ENCODE measurements at places on chromosomes 4 and X.

GRCh38 chr4:122988696-122989095 is 66.3 kb upstream of the NUDT6 start:
- DNase-seq, result no peak

DNA sequence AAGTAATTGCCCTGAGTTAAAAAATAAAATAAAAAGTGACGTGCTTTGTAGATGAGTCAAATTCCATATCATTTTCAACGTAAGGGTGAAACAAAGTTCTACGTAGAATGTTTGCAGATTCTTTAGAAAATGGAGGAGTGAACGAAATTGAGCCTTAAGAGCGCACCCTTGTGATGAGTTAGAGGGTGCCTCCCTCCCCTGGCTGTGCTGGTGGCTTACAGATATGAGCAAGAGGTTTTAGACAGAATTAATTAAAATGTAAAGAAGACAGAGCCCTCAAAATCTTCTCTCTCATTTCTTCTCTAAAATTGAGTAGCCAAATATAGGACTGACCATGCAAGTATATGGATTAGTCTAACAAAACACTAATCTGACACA is 30.2 kb upstream of the LGI2 start:
- DNase-seq, result no peak

DNA sequence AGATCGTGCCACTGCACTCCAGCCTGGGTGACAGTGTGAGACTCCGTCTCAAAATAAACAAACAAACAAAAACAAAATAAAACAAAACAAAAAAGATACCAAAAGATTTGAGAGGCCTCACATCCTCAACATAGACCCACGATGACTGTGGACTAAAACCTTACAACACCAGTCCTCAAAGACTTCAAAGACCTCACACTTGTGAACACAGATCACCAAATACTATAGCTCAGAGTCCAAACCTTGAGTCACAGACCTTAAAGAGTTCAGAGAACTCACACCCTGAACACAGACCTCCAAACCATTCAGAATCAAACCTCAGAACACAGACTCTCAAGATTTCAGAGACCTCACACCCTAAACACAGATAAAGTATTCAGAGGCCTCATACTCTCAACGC is 12.7 kb upstream of the PAGE4 start:
- no peak for DNase-seq

- DNase-seq, result no peak
These were observed 56.1 kb upstream of the TMEM131L start for GRCh38 chr4:153409924-153410501.

DNA sequence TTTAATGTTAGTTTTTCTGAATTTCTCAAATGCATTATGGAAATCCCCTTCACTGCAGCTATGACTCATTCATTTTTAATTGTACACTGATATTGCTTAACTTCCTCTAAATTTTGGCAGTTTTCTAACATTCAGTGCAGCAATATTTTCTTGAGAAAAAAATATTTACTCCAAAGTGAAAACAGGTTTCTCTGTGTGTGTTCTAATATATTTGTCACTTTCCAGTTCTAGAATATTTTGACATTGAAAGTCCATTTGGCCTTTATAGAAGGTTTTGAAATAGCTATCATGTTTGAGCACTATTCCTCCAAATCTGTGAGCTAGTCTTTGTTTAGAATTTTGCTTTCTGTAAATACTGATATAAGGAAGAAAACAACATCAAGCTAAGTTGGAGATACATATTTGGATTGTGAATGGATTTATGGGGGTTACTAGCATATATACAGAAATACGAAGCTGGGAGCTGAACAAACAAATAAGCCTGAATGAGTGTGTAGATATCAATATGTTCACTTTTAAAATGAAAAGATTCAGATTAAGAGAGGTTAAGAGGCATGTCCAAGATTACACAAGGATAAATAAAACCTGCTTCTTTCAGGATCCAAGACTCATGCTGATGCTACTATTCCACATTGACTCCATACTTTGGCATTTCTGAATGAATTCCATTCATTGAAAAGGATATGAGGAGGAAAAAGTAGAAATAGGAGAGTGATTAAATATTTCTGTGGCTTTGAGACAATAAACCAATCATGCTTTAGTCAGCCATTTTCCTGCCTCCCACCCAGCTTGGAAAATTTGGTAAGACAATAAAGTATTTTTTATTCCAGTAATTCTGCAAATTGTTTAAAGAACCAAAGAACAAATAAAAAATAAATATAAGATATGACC is 57.3 kb upstream of the SLIT2 start:
- peak; percentile 20 for DNase-seq

- DNase-seq, result no peak
These were observed 99.9 kb downstream of the SLIT2 start for GRCh38 chr4:20351360-20352162.

DNA sequence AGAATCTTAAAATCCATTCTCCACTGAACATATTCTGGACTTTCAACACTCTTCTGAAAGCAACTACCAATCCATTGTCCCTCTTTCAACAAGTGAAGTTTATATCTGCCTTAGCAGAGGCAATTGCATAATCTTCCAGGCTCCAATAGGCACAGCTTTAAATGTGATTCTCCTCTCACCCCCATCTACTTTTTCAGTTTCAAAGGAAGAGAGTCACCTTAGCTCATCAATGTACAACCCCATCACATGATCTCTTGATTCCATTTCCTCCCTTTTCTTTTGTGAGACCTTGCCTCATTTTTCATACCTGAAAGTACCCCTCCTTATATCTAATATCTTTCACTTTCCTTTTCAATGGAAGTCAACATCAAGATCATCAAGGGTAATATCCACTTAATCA is 921.7 kb upstream of the EPHA5 start:
- DNase-seq, result no peak

GRCh38 chr4:89682808-89683207 is 154.2 kb downstream of the SNCA start:
- DNase-seq, result no peak

DNA sequence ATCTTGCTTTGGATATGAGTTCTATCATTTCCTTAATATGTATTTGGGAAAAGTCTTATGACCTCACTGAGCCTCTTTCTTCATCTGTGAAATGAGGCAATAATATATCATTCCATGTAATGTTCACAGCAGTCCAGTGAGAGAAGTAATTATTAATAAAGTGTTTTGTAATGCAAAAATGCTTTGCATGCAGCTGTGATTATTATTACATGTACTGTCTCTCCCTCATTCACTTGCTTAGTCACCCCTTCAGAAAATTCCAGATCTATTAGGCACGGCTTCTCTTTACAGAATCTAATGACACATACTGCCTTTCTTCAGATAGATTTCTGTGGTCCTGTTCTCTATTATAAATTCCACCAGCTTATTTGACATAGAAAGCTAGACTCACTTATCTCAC is 53.5 kb upstream of the FGF13 start:
- DNase-seq, result peak; percentile 46

- DNase-seq, result no peak
These were observed 128.0 kb downstream of the CFAP299 start for GRCh38 chr4:80463509-80463908.

DNA sequence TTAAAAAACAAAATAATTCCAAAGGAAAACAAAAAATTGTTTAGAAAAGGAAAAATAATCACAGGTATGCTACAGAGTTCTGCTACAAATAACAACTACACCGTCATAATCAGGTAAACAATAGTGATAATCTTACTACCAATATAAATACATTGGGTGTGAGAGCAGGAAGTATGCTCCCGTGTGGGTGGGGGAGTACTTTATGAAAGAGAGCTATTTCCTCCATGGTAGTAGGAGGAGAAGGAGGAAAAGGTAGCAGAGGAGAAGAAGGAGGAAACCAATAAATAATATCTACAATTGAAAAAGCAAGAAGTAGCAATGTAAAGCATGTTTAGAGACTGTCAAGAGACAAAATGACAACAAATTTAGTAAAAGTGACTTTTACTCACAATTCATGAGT is 35.1 kb downstream of the TEC start:
- no peak for DNase-seq

- no peak for DNase-seq
These were observed 33.6 kb upstream of the HEPH start for GRCh38 chrX:66130469-66130868.

GRCh38 chr4:99586322-99586721 is 11.7 kb downstream of the MTTP start:
- no peak for DNase-seq

- no peak for DNase-seq
These were observed 100.0 kb downstream of the ADRA2C start for GRCh38 chr4:3865986-3866812.

GRCh38 chr4:113012786-113013185 is 36.7 kb upstream of the ANK2 start:
- no peak for DNase-seq

DNA sequence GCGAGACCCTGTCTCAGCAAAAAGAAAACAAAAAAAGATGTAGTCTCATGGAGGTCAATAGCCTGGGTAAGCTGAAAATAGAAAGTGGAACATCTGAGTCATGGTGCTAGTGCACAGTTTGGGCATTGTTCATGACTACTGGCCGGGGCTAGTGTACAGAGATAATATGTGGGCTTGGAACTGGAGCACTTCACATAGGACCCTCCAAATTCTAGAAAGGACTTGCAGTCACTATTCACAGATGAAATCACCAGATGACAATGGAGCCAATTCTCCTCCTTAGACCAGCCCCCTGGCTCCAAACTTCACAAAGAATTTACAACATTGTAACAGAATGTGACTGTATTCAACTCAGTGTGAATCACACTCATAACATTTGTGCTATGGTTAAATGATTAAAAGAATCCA is 367.8 kb upstream of the SLC7A11 start:
- peak; percentile 89 for DNase-seq

DNA sequence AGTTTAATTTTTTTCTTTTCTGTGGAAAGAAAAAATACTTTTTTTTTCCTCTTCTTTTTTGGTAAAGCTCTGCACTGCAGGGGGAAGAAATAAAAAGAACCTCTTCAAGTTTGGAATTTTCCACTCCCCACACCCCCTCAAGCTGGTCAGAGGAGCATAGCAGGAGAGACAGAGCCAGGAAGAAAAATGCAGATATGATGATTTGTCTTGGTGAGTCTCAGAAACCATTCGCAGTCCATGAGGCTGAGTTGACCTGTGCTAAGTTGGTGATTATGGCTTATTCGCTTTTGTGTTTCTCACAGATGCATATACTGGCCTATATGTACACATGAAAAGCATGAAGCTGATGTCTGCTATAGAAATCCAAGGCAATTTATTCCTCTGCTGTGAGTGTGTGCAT is 205.9 kb downstream of the LDB2 start:
- no peak for DNase-seq

- no peak for DNase-seq
These were observed 644 bp upstream of the EBP start for GRCh38 chrX:48520976-48521352.

DNA sequence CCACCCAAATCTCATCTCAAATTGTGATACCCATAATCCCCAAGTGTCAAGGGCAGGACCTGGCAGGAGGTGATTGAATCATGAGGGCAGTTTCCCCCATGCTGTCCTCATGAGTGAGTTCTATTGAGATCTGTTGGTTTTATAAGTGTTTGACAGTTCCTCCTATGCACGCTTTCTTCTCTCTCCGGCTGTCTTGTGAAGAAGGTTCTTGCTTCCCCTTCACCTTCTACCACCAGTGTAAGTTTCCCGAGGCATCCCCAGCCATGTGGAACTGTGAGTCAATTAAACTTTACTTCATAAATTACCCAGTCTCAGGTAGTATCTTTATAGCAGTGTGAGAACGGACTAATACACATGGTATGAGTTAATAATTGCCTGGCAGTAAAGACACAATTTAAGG is 581.7 kb upstream of the AMOT start:
- no peak for DNase-seq

- peak; percentile 54 for DNase-seq
These were observed 965 bp downstream of the PPA2 start for GRCh38 chr4:105472871-105473323.

- DNase-seq, result no peak
These were observed 940 bp upstream of the UTP3 start for GRCh38 chr4:70687392-70687791.

DNA sequence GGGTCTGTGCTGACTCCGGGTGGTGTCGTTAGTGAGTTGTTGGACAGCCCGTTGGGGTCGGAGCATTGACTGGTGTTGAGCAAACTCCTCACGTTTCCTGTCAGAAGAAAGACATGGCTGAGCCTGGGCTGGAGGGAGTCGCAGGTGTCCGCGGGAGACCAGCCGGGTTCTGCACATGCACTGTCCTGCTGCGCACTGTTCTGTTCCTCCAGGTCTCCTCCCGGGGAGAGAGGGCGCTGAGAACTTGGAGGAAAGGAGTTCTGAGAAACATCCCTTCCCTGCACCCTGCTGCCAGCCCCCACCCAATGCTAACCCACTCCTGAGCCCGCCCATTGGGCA is 1.1 kb downstream of the ZNF141 start:
- DNase-seq, result no peak

DNA sequence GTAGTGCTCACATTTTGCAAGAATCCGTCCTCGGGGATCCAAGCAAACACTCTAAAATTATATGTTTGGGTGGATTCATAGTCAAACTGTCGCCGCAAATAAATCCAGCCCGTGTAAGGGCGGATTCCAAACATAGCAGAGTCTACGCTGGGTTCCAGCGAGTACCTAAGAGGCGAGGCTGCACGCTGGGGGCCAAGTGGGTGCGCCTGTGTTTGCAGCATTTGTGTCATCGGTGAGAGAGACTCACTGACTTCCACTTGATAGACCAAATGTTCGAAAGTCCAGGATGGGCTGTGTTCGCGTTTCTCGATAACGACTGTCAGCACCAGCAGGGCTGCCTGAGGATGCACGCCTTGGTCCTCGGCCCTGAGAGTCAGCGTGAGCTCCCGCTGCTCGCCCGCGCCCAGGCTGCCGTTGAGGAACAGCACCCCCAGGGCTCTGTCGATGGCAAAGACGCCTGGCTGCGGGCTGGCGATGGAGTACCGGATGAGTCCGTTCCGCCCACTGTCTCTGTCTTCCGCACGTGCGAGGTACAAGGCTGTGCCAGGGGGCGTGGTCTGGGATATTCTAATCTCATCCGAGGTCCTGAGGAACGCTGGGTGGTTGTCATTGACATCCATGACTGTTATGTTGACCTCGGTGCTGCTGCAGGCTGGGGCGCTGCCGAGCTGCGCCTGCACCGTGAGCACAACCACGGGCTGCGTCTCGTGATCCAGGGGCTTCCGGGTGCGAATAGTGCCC is 158.7 kb downstream of the DCHS2 start:
- DNase-seq, result no peak

- DNase-seq, result no peak
These were observed 97.1 kb downstream of the ENOX2 start for GRCh38 chrX:130805903-130806302.

- no peak for DNase-seq
These were observed 979 bp upstream of the SLC9A6 start for GRCh38 chrX:135984256-135984655.
